ENCODE measurements at places on chromosomes 3 and 15.
A peak's percentile ranks its signal among the peaks of the same experiment; 100 is the strongest.

- H3K27ac ChIP-seq = no peak overlapping the region
- peaks cover 7% of the 10 kb centered on the region for H3K4me1 ChIP-seq
- H3K36me3 ChIP-seq = no peaks in the 10 kb centered on the region
- H3K27me3 ChIP-seq = no peaks in the 10 kb centered on the region
These were observed 68.7 kb upstream of the MAP4 start for GRCh38 chr3:48084929-48085328.

DNA sequence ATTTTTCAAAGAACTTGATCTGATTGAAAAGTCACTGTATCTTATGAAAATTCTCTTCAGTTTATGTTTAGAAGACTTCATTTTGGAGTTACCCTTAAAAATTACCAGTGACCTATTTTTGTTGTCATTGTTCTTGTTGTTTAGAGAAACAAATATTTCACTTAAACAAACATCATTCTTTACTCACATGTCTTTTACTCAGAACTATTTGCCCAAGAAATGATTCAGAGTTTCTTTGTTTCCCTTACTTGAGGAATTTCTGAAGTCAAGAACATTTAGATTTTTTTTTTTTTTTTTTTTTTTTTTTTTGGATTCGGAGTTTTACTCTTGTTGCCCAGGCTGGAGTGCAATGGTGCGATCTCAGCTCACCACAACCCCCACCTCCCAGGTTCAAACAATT, 259.6 kb upstream of the UBE2E1 start:
- H3K27ac ChIP-seq = no peak overlapping the region
- H3K27me3 ChIP-seq = no peaks in the 10 kb centered on the region
- no peak overlapping the region for H3K4me3 ChIP-seq

GRCh38 chr3:23761440-23761896, 44.3 kb upstream of the UBE2E1 start:
- peak; percentile 21 for DNase-seq
- no peaks in the 10 kb centered on the region for H3K27me3 ChIP-seq
- H3K4me1 ChIP-seq = peaks cover 7% of the 10 kb centered on the region
- H3K4me3 ChIP-seq = no peak overlapping the region

GRCh38 chr15:31360158-31360561, 33.5 kb downstream of the KLF13 start:
- peaks cover 98% of the 10 kb centered on the region for H3K4me1 ChIP-seq
- peak overlapping the region; percentile 42 for H3K4me3 ChIP-seq
- DNase-seq = peak; percentile 19
- H3K27me3 ChIP-seq = no peaks in the 10 kb centered on the region
- H3K27ac ChIP-seq = peak overlapping the region; percentile 98

GRCh38 chr3:7508821-7509220, 647.9 kb downstream of the GRM7 start:
- no peaks in the 10 kb centered on the region for H3K4me1 ChIP-seq
- H3K36me3 ChIP-seq = no peaks in the 10 kb centered on the region
- no peak for DNase-seq
- no peak overlapping the region for H3K4me3 ChIP-seq

GRCh38 chr15:41873711-41874110, 20.1 kb downstream of the SPTBN5 start:
- H3K4me3 ChIP-seq = no peak overlapping the region
- no peak overlapping the region for H3K27ac ChIP-seq
- H3K27me3 ChIP-seq = peaks cover 77% of the 10 kb centered on the region
- no peaks in the 10 kb centered on the region for H3K4me1 ChIP-seq
- DNase-seq = no peak

DNA sequence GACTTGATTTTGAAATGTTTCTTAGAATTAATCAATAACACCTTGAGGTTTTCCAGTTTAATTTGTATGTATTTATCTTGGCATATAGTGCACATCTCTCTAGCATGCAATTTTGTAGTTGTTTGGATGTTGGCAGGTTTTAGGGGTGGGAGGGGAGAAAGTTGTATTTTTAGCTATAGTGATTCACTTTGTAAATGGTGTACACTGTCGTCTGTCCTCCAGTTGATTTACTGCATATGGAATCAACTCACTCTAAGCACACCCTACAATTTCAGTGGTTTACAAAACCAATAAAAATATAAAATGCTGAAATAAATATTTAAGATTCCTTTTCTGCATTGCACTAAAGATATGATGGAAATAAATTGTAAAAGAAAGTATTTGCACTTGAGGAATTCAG, 199.1 kb downstream of the CDIN1 start:
- H3K4me1 ChIP-seq = no peaks in the 10 kb centered on the region
- H3K36me3 ChIP-seq = no peaks in the 10 kb centered on the region
- DNase-seq = no peak
- no peak overlapping the region for H3K4me3 ChIP-seq

DNA sequence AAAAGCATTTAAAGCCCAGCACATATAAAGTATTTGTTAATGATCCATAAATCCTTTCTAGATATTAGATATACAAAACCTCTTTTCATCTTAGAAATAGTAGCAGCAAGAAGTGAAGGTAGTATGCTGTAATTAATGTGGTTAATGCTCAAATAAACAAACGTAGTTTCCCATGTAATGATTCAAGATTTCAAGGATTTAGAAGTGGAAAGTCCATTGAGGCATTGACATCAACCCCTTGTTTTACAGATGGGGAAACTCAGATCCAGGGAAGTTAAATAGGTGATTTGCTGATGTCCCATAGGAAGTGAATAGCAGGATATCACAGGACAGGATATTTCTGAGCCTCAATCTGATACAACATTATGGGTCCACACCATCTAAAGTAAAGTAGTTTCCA, 47.2 kb downstream of the TSC22D2 start:
- H3K36me3 ChIP-seq = peaks cover 3% of the 10 kb centered on the region
- no peak overlapping the region for H3K4me3 ChIP-seq
- H3K4me1 ChIP-seq = no peaks in the 10 kb centered on the region
- H3K27me3 ChIP-seq = no peaks in the 10 kb centered on the region
- H3K27ac ChIP-seq = no peak overlapping the region

DNA sequence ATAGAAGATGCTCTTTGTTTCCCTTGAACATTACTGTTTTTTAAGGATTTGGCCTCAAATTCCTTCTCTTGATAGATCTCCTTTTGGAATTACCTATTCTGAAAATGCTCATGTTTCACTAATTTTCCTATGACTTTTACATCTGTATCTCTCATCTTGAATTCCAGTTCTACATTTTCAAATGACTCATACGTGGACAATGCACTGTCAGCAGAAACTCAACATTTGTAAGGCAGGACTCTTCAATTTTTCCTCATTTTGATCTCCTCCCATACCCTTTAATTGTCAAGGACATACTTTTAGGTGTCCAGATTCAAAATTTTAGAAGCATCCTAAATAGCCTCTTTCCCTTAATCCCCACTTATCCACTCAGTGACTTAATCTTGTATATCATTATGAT, 341.0 kb upstream of the RASGRP1 start:
- H3K4me3 ChIP-seq = no peak overlapping the region
- no peaks in the 10 kb centered on the region for H3K4me1 ChIP-seq

DNA sequence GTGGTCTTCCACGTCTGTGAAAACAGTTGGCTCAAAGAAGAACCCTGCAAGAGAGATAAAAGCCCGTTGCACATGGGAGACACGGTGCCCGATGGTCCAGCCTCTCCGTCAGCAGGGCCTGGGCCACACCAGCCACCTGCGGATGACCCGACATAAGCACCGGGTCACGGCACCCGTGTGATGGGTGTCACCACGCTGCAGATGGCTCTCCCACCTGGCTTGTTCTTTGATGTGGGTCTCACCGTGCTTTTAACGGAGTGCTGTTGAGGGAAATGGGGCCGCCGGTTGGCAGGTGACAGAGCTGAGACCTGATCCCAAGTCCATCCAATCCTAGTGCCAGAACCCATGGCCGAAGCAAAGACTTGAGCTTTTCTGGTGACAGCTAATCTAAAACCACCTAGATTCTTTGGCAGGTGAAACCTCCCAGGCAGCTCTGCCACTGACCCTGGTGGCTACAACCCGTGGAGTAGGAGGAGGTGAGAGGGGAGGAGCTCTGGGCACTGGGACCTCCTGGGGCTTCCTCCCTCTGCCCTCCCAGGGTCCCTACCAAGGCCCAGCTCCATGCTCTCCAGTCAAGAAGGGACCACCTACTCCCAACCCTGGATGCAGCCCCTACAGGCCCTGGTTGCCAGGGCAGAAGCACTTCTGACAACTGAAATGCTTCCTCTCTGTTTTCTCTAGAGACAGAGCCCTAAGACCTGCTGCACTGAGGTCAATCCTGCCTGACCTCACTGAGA, 23.4 kb upstream of the SLC41A3 start:
- H3K36me3 ChIP-seq = no peaks in the 10 kb centered on the region
- H3K27ac ChIP-seq = no peak overlapping the region
- no peak overlapping the region for H3K4me3 ChIP-seq

DNA sequence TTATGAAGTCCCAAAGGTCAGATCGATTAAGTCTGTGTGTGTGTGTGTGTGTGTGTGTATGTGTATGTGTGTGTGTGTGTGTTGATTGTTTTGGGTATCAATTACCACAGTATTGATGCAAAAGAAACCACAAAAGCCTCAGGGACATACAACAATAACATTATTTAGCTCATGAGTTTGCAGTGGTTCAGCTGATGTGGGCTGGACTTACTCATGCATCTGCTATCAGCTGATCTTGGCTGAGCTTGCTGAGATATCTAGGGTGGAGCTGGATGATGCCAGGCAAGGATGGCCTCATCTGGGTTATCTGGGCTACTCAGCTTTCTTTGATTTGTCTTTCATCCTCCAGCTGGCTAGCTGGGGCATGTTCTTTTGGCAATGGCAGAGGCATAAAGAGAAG, 82.4 kb upstream of the PRR23C start:
- no peak overlapping the region for H3K27ac ChIP-seq
- DNase-seq = no peak
- no peaks in the 10 kb centered on the region for H3K4me1 ChIP-seq

GRCh38 chr3:133371181-133371580, 28.7 kb upstream of the BFSP2 start:
- H3K4me3 ChIP-seq = no peak overlapping the region
- no peaks in the 10 kb centered on the region for H3K36me3 ChIP-seq
- no peak for DNase-seq
- no peak overlapping the region for H3K27ac ChIP-seq

DNA sequence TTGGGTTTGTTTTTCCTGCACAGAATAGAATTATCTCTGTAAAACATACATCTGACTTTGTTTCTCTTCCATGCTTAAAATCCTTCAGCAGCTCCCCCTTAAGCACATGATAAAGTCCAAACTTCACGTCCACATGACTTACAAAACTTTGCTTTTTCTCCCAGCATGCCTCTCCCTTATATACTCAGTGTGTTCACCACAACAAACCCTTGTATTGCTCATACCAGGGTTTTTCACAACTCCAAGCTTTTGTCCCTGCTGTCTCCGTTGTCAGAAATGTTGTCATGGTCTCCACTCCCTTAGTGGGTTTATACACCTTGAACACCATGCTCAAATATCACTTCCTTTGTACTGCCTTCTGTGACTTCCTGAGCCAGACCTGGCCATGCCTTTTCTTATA, 91.1 kb upstream of the MITF start:
- H3K36me3 ChIP-seq = no peaks in the 10 kb centered on the region
- DNase-seq = no peak

DNA sequence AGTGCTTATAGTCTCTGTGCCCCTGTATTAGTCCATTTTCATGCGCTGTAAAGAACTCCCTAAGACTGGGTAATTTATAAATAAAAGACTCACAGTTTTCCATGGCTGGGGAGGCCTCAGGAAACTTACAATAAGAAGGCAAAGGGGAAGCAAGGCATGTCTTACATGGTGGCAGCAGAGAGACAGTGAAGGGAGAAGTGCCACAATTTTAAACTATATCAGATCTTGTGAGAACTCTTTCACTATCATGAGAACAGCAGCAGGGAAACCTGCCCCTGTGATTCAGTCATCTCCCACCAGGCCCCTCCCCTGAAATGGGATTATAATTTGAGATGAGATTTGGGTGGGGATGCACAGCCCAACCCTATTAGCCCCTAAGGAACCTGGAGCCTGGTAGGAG, 243.2 kb downstream of the EDEM1 start:
- no peaks in the 10 kb centered on the region for H3K36me3 ChIP-seq
- H3K27me3 ChIP-seq = no peaks in the 10 kb centered on the region
- no peak overlapping the region for H3K27ac ChIP-seq
- H3K4me1 ChIP-seq = 0 out of 2 replicates have a peak, but pooled peaks cover 3% of the 10 kb centered on the region
- no peak for DNase-seq
- H3K4me3 ChIP-seq = no peak overlapping the region

DNA sequence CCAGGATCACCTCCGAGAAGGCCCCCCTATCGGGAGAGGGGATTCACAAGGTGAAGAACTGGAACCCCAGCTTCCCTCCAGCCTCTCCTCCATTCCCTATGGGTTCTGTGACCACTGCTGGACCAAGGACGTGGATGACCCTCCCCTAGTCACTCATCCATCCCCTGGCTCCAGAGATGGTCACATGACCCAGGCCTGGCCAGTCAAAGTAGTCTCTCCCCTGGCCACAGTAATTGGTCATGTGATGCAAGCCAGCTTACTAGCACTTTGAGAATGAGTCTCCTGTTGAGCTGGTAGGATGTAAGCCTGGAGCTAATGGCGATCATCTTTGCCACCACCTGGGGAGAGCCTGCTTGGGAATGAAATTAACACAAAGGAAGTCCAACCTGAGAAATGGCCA, 3.9 kb downstream of the CAMK1 start:
- no peak overlapping the region for H3K27ac ChIP-seq
- 0 out of 2 replicates have a peak, but pooled peaks cover 5% of the 10 kb centered on the region for H3K4me1 ChIP-seq
- H3K4me3 ChIP-seq = no peak overlapping the region
- no peak for DNase-seq
- H3K36me3 ChIP-seq = no peaks in the 10 kb centered on the region

- H3K36me3 ChIP-seq = no peaks in the 10 kb centered on the region
- no peaks in the 10 kb centered on the region for H3K27me3 ChIP-seq
- DNase-seq = no peak
- H3K27ac ChIP-seq = no peak overlapping the region
- H3K4me1 ChIP-seq = peaks cover 13% of the 10 kb centered on the region
- H3K4me3 ChIP-seq = no peak overlapping the region
These were observed 1.9 kb upstream of the ADPGK start for GRCh38 chr15:72785432-72785831.

DNA sequence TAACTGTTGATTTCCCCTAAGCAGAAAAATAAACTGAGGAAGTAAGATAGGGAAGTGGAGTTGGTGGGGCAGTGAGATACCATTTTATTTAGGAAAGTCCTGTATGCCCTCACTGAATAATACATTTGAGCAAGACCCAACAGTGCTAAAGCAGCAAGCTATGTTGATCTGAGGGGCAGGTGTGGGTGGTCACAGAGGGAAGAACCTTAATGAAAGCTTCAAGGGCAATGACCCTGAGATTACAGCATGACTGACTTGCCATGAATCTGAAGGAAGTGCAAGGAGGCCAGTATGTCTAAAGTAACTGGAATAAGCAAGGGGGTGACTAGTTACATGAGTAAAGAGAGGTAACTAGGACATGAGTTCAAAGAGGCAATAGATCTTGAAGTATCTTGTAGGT, 159.5 kb downstream of the CD47 start:
- H3K27me3 ChIP-seq = no peaks in the 10 kb centered on the region
- no peak overlapping the region for H3K27ac ChIP-seq
- no peak overlapping the region for H3K4me3 ChIP-seq
- no peak for DNase-seq
- no peaks in the 10 kb centered on the region for H3K36me3 ChIP-seq
- H3K4me1 ChIP-seq = no peaks in the 10 kb centered on the region
